ENCODE measurements at places on chromosomes 3 and 15.
A peak's percentile ranks its signal among the peaks of the same experiment; 100 is the strongest.

DNA sequence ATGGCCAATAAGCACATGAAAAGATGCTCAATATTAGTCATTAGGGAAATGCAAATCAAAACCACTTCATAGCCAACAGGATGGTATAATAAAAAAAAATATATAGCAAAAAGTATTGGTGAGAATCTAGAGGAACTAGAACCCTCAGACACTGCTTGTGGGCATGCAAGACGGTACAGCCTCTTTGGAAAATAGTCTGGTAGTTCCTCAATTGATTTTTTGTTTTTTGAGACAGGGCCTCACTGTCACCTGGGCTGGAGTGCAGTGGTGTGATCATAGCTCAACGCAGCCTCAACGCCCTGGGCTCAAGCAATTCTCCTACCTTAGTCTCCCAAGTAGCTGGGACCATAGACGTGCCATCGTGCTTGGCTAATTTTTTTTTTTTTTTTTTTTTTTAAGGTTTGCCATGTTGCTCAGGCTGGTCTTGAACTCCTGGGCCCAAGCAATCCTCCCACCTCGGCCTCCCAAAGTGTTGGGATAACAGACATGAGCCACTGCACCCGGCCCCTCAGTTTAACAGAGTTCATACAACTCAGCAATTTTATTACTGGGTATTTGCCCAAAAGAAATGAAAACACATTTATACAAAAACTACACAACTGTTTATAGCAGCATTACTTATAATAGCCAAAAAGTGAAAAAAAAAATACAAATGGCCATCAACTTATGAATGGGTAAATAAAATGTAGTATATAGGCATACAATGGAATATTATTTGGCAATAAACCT lies 5.1 kb downstream of the PRC1 start:
- DNase-seq, result no peak

- DNase-seq, result no peak
Measured at GRCh38 chr3:158110658-158111018, 749 bp downstream of the RSRC1 start.

GRCh38 chr3:16665282-16665741 lies 60.1 kb upstream of the DAZL start:
- no peak for DNase-seq

DNA sequence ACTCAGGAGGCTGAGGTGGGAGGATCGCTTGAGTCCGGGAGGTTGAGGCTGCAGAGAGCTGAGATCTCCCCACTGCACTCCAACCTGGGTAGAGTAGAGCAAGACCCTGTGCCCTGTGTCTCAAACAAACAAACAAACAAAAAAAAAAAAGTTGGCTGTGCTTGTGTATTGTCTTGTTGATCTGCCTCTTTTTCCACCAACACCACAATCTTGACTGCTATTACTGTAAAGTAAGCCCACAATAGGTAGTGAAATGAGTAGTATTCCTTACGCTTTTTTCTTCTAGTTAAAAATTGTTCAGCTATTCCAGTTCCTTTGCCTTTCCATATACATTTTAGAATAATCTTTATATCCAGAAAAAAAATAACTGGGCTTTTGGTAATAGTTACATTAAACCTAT lies 35.5 kb downstream of the PTH1R start:
- DNase-seq, result no peak

DNA sequence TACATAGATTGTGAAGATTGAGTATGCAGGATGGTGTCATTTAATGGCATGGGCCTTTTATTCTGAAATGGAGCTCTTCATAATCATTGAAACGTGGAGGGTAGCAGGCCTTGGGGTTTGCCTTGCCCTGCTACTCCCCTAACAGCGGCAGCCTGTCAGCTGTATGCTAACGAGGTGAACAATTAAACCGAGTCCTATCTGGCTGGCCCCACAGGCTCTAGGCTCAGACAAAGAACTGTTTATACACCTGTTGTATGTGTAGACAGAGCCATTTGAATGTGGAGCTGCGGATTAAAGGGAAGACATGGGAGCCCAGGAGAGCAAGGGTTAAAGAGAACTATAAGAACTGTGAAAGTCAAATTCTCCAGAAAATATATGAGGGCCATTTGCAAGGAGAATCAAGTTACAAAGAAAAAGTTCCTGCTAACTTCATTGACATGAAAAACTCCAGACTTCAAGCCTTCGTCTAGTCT lies 116.7 kb upstream of the CGNL1 start:
- DNase-seq, result peak; percentile 96

DNA sequence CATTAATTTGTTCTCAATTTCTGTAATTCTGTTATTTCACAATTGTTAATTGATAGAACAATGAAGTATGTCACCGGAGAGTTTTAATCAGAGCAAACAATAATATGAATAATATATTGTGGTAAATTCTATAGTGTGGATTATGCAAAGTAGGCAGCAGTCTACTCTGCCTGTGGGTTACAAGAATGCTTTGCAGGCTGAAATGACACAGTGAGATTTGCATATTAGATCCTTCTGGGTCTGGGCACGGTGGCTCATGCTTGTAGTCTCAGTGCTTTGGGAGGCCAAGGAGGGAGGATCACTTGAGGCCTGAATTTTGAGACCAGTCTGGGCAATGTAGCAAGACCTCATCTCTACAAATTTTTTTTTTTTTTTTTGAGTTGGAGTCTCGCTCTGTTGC lies 12.5 kb downstream of the COPG1 start:
- DNase-seq, result no peak

DNA sequence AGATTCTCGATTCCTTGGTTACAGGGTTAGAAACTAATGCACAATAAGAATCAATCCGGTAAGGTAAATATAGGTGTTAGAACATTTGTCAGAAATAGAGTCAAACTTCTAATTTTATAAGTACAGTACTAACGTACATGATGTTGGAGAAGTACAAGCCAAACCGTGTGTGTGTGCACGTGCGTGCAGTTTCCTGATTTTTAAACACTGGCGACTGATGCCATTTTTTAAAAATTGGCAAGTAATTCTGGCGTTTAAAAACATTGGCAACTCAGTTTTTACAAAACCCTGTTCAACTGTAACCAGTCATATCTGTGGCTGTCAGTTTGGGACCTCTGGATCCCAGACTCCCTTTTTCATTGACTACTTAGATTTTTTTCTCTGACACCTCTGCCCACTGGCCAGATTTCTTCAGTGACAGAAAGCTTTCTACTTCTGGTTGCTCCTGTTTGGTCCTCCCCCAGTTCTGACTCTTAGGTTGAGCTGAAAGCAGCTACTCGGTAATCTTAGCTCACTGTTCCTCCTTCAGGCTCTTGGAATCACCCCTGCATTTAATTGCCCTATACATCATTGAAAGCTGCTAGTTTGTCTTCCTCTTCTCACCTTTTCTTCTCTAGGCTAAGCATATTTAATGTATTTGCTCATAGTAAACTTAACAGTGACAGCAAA lies 843 bp downstream of the ATG7 start:
- DNase-seq, result no peak

DNA sequence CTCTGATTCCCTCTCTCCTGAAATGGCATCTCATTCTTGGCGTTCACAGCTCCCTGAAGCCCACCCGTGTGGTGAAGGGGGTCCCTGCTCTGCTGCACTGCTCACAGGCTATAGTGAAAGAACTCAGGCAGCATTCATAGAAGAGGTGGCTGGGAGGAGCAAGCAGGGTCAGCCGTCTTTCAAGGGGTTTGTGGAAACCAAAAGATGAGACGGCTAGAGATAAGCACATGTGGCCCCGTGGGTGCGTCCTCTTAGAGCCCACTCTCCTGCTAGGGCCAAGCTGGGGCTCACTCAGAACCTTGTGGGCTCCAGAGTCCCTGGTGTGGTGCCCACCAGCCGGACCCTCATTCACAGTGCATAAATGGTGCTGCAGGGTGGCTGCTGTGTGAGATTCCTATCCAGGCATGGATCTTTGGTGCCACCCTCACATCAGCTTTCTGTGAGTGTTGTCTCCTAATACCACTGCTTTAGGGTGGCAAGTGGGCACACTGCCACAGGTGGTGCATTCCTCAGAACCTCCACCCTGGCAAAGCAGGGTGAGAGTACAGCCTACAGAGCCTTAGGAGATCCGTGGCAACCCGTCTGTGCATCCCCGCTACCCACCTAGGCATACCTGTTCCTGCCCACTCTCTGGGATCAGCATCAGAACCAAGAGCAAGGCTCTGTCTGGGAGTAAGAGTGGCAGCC lies 11.2 kb upstream of the SEMA4B start:
- DNase-seq, result no peak

DNA sequence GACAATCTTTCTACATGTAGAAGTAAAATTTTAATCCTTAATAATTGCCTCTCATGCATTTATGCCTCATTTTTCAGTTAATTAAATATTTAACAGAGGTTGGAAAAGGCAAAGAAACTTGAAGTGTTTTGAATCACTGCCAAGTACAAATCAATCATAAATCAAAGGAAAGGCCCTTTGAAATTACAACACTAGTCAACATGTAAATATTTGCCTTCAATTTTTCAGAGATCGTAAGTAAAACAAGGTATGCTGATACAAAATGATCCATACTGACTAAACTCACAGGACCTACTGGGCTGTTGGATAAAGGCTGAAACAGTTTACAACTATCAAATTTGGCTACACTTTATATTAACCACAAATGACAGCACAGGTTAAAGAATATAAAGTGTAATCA lies 33.9 kb downstream of the ZBBX start:
- DNase-seq, result peak; percentile 4

DNA sequence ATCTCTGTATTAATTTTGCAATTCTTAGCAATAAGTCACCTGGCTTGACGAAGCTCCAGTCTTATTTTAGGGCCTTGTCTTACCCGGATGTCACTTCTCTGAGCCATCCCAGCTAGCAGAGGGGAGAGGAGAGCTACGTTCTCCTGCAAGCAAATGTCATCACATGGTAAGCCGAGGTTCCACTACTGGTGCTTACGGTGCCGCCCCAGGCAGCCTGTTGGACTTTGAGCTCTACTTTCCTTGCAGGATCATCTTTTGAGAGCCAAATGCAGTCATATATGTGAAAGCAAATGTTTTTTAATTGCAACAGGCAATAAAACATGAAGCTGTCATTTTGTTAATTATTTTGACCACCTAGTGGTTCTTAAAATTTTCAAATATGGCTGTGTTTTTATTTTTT lies 140.9 kb downstream of the FAM43A start:
- no peak for DNase-seq

- no peak for DNase-seq
Measured at GRCh38 chr3:142040941-142041491, 108.3 kb downstream of the TFDP2 start.

GRCh38 chr3:196654735-196655090 lies 15.2 kb downstream of the NRROS start:
- no peak for DNase-seq

GRCh38 chr3:140529558-140529957 lies 148.3 kb upstream of the TRIM42 start:
- DNase-seq, result no peak

GRCh38 chr3:133896002-133896761 lies 500 bp upstream of the RAB6B start:
- DNase-seq, result no peak

DNA sequence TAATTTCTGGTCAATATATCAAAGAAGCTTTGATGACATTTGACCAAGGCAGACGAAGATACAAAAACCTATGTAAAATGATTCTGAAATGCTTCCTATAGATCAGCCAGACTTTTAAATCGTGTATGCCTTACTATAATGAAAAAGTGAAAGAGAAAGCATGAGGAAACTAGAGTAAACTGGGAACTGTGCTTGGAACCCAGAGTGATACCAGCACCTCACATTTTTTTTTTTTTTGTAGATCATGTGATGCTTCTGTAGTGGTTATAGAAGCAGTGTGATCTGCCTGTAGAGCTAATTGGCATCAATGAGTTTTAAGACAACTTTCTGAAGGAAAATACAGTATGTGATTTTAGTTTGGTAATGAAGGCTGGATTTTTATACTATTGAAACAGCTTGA lies 150.7 kb downstream of the NLGN1 start:
- DNase-seq, result no peak

GRCh38 chr3:106560451-106560966 lies 691.7 kb upstream of the CBLB start:
- DNase-seq, result no peak

- no peak for DNase-seq
Measured at GRCh38 chr3:30145281-30145680, 461.1 kb upstream of the TGFBR2 start.

GRCh38 chr15:88657326-88658069 lies 18.7 kb downstream of the ISG20 start:
- no peak for DNase-seq

- no peak for DNase-seq
Measured at GRCh38 chr3:103614719-103615118, 1179.9 kb downstream of the ZPLD1 start.

- DNase-seq, result no peak
Measured at GRCh38 chr15:95990833-95991232, 339.7 kb upstream of the NR2F2 start.

DNA sequence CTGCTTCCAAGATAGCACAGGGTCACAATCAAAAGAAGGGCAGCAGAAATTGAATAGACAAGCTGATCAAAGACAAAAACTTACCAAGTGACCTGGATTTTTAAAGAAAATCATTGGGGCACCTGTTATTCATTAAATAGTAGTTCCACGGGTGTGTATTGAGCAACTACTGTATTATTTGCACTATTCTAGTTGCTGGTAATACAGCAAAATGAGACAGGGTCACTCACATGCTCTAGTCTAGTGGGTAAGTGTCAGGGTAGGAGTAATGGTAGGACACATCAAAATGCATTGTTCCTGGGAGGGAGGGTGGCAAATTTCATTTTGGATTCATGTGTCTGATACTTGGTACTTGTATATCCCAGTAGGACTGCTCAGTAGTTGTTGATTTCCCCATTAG lies 127.9 kb downstream of the SQOR start:
- no peak for DNase-seq

DNA sequence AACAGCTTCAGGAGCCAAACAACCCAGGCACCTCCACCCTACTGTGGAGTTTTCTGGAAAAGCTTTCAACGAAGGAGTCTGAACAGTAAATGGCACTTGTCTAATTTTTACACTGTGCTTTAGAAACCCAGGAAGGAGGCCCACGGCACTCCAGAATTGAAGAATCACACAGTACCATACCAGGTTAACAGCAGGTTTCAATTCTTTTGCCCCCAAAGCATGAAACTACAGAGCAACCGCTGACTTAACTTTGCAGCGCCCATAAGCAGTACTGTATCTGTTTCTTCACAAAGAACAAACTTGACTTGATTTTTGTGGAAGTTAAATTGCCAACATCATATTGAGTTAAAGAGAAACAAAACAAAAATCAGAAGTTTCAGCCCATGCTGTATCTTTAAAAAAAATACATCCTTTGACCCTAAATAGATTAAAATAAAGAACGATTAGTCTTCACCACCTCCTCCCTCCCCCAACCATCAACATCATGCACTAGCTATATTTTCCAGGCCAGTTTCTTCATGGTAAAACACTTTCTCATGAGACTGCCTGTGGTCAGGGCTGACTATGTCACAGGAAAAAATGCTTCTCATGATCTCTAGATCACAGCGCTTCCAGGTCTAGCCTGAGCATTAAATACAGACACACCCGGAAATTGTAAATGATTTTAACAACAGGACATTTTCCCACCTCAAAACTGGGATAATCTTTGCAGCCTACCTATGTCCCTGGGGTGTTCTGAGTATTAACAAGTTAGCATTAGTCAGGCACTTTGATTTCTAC lies 456.3 kb downstream of the FOXP1 start:
- DNase-seq, result no peak
